Head of caudate nucleus (tissue), 42 donors: ENCODE measurements at places on chromosomes 13 and 19.

DNA sequence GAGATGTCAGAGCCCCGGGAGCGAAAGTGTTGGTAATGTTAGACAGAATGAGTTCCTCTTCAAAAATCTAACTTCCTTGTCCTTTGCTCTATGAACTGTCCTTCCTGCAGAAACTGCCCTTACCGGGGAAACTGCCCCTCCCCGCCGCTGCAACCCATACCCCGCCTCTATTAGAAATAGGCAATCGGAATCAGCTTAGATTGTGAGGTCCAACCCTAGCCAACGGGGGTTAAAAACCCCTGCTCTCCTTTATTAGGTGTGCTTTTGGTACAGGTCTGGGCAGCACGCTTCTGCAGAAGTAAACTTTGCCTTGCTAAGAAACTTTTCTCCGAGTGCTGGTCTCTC is 11.5 kb upstream of the CAPNS1 start:
- no peak for DNase-seq

DNA sequence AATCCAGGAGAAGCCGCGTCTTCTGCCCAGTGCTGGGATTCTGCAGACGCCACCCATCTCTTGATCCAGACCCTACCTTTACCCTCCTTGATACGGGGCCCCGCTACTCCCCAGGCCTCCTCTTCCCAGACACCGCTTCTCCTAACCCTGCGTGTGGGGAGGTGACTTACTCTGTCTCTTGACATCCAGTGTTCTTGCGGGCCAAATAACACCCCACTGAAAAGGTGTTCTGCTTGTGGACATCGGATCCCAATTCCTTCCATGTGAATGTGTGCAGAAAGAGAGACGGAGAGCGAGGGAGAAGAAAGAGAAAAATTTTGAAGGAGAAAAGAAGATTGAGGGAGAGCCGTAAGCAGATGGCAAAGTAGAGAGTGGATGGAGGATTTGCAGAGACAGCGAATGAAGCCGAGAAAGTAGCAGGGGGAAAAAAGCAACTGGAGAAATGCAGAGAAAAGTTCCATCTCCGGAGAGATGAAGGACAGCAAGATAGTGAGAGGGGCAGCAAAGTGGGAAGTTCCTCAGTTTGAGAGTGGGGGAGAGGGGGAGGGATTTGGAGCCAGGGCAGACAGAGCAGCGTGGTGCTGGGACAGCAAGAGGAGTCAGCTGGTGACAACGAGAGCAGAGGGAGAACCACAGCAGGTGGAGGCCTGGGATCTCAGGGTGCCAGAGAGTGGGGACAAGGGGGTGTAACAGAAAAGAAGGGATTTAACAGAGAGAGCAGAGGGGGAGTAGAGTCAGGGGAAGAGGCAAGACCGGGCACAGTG is 814 bp downstream of the ZNF480 start:
- no peak for DNase-seq

DNA sequence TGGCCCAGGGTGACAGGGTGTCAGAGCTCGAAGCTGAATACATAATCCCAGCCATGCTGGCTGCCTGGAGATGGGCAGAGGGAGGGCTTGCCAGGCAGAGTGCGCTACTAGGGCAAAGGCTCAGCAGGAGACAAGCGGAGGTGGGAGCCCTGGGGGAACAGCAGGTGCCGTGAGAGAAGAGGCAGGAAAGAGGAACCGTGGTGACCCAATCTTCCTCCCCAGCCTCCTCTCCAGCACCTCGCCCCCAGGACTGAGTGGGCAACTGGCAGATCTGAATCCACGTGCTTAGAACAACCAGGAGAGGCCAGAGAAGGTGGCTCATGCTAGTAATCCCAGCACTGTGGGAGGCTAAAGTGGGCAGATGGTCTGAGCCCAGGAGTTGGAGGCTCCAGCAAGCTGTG is 11.0 kb upstream of the CCL25 start:
- DNase-seq: no peak

DNA sequence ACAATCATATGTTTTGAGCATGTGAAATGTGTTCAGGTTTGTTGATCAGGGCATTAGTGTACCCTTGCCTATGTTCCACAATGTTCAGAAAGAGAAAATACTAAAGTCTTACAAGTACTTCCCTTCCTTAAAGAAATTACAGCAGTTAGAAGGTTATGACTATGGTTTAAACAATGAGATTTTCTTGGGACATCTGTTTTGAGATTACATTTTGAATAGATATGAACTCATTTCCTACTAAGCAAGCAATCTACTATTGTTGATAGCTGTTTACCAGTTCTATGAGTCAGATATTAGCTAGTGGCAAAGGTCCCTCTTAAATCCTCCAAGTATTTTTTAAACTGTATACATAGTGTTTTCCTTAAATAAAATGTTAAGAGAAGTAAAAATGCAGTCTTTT is 241.3 kb downstream of the DACH1 start:
- DNase-seq: no peak

- no peak for DNase-seq
Observed at GRCh38 chr13:44337581-44337980, 36.0 kb upstream of the SERP2 start.

- DNase-seq: no peak
Observed at GRCh38 chr13:43614063-43614462, 172.7 kb downstream of the ENOX1 start.

GRCh38 chr19:49205114-49205513 is 47.5 kb downstream of the TRPM4 start:
- DNase-seq: no peak

DNA sequence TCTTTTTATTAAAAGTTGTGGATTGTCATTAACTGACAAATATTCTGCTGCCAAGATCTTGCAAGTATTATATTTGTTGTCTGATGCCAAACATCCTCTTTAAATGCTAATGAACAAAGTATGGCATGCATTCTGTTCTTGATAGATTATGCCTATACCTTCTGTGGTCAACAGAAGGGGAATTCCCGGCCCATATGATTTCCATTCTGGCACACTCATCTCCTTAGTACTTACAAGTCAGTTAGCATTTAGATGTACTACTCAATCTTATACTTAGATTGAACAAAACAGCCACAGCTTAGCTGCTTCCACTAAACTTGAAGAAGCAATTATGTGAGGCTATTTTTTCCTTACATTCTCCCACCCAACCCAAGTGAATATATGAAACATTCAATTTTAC is 246.1 kb upstream of the DACH1 start:
- DNase-seq: no peak

- no peak for DNase-seq
Observed at GRCh38 chr13:111925146-111925875, 141.6 kb upstream of the SOX1 start.
